ENCODE measurements at places on chromosomes 3 and 15. TPM values are rescaled to one million over a fixed set of nuclear protein-coding genes. Genes with fewer than 3 reads are reported as not detected.

DNA sequence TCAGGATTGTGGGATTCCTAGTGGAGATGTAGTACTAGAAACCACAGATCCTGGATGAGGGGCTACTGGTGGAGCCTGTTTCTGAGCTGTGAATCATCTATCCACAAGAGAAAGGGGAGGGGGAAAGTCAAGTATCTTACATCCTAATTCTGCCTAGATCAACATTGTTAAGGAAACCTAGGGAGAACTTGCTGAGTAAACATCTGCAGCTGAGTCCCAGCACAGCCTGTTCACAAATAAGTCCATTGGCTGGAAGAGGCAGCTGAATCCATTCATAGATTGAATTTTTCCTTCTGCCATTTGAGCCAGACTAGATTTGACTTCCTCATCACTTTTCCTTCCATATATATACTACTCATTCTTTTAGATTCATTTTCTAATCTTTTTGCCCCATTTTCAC is 460.5 kb downstream of the TUSC7 start:
- H3K27me3 ChIP-seq: no peaks in the 10 kb centered on the region
- no peak for DNase-seq
- no peaks in the 10 kb centered on the region for H3K4me1 ChIP-seq
- H3K36me3 ChIP-seq: no peaks in the 10 kb centered on the region

- peaks cover 5% of the 10 kb centered on the region for H3K4me1 ChIP-seq
- DNase-seq: no peak
- no peak overlapping the region for H3K27ac ChIP-seq
- H3K4me3 ChIP-seq: no peak overlapping the region
- no peaks in the 10 kb centered on the region for H3K27me3 ChIP-seq
Observed at GRCh38 chr3:186949281-186949982, 19.1 kb downstream of the ST6GAL1 start.

GRCh38 chr3:47475029-47475569 is 642 bp downstream of the SCAP start:
- H3K36me3 ChIP-seq: no peaks in the 10 kb centered on the region
- no peak for DNase-seq
- no peaks in the 10 kb centered on the region for H3K4me1 ChIP-seq
- H3K27me3 ChIP-seq: no peaks in the 10 kb centered on the region

GRCh38 chr15:76349301-76350070 is 12.9 kb downstream of the ISL2 start:
- H3K4me1 ChIP-seq: peaks cover 15% of the 10 kb centered on the region
- peaks cover 18% of the 10 kb centered on the region for H3K27me3 ChIP-seq
- H3K36me3 ChIP-seq: no peaks in the 10 kb centered on the region
- no peak overlapping the region for H3K4me3 ChIP-seq
- no peak overlapping the region for H3K27ac ChIP-seq
- DNase-seq: no peak

The DLL4 gene
- total RNA-seq: 7.8 TPM

- H3K4me3 ChIP-seq: no peak overlapping the region
- no peaks in the 10 kb centered on the region for H3K4me1 ChIP-seq
- no peak overlapping the region for H3K27ac ChIP-seq
- no peaks in the 10 kb centered on the region for H3K27me3 ChIP-seq
- no peaks in the 10 kb centered on the region for H3K36me3 ChIP-seq
- no peak for DNase-seq
Observed at GRCh38 chr3:143475981-143476380, 356.4 kb downstream of the CHST2 start.

The ZDHHC19 gene
- not detected for total RNA-seq

GRCh38 chr15:40320931-40321371 is 2.5 kb upstream of the INAFM2 start:
- no peak overlapping the region for H3K4me3 ChIP-seq
- peak; percentile 83 for DNase-seq
- peaks cover 3% of the 10 kb centered on the region for H3K4me1 ChIP-seq
- no peaks in the 10 kb centered on the region for H3K36me3 ChIP-seq

The CD96 gene
- 11.6 TPM for total RNA-seq

Measured in Peyer's patch (tissue), 4 donors.